Dorsolateral prefrontal cortex (tissue), 122 donors: ENCODE measurements at places on chromosomes 3 and 15. TPM values are rescaled to one million over a fixed set of nuclear protein-coding genes. Genes with fewer than 3 reads are reported as not detected.

Gene SLC7A14
- 35.1 TPM for total RNA-seq

Gene ACAD9
- total RNA-seq, result 46.4 TPM

Gene FAM98B
- 38.4 TPM for total RNA-seq

Gene FSTL1
- 43.5 TPM for total RNA-seq

Gene ADCY5
- total RNA-seq, result 79.8 TPM
